ENCODE measurements at places on chromosomes 12 and 14.

DNA sequence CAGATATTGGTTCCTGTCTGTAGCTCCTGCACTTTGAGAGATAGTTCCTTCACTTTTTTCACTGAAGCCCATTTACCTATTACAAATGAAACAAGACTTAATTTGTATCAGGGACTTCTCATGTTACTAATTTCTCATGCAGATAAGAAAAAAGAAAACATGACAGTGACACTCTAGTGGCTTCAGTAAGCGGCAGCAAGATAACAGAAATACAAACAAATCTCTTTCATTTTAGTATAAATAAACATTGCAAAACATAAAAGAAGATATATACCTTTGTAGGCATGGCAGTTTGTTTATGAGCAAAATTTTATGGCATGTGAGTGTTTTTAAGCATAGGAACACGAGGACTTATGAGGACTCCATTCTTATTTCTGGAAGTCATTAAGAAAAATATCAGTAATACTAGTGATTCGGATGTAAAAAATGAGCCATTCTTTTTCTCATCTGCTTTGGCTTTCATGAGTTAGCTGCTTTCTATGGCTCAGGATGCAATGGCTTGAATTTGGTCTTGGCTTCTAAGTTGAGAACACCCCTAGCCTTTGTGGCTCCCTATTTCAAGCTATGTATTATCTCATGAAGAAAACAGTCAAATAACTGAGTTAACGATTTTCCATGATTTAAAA lies 310.1 kb upstream of the RGS6 start:
- no peak for DNase-seq

DNA sequence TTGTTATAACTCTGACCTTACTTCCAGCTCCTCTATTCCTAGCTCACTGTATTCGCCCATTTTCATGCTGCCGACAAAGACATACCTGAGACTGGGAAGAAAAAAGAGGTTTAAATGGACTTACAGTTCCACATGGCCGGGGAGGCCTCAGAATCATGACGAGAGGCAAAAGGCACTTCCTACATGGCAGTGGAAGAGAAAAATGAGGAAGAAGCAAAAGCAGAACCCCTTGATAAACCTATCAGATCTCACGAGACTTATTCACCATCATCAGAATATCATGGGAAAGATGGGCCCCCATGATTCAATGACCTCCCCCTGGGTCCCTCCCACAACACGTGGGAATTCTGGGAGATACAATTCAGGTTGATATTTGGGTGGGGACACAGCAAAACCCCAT lies 14.5 kb upstream of the PHC1 start:
- DNase-seq = no peak

- no peak for DNase-seq
Observed at GRCh38 chr14:55131370-55132137, 2.5 kb downstream of the LGALS3 start.

DNA sequence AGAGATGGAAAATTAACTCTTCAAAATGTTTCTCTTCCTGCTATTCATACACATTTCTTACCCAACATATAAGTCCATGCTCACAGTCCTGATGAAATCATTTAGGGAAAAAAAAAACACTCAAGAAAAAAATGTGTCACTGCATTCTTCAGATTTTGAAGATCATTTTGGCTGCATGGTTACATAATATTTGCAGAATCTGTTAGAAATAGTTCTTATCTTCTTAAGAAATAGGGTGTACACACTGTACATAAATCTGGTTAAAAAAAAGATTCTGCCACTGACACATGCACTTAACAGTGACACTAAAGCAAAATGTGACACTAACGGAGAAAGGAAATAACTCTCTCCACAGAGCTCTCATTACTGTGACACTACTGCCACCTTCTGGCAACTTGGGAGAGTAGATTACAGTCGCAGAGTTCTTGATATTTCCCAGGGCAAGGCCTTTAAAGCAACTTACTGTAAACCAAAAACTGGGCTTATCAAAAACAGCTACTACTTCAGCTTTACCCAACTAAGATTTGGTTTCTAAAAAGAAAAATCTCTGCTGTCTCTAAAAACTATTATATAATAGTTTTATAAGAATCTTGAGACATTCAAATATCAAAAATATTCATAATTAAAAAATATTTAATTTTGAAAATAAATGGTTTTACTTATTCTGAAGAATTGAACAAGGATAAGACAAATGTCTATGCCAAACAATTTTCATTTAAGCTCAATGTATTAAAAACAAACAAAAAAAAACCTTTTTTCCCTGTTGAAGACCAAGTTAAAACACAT lies 65.0 kb downstream of the SETD3 start:
- peak; percentile 59 for DNase-seq

- no peak for DNase-seq
Observed at GRCh38 chr12:81644503-81644902, 114.6 kb downstream of the PPFIA2 start.

GRCh38 chr12:131108177-131108955 lies 154.7 kb downstream of the ADGRD1 start:
- no peak for DNase-seq

DNA sequence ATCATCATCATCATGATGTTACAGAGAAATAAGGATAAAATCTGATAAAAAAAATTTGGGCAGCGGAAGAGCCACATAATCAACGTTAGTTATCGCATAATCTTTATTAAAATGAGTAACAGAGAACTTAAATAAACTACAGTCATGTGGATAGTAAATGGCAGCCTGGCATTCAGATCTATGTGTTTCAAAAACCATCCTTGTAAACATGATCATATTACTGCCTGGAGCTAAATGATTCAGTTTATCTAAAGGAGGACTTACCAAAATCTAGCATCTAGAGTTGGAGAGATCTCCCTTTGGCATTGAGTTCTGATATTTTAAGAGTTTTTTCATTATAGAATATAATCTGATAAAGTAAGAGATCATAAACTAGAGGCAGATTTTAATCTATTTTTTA lies 200.1 kb upstream of the MGAT4C start:
- DNase-seq = no peak

DNA sequence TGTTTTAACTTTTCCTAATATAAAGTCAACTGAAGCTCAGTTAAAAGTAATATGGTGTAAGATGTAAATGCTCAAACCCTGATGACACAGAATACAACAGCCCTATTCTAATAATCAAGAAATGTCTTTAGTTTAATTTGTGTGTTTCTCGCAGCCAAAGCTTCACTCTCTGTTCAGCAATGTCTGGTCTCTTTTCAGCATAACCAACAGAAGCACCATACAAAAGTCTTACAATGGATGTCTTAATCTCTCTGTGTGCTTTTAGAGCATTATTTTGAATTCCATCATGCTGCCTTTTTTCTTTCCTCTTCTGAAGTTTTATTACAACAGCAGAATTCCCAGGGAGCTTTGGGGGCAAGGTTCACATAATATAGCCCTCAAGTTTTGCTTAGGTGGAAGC lies 210.2 kb upstream of the NPAS3 start:
- no peak for DNase-seq
